ENCODE measurements at places on chromosomes 4 and X.

GRCh38 chr4:87309625-87310024, 13.1 kb downstream of the HSD17B13 start:
- no peak for DNase-seq

DNA sequence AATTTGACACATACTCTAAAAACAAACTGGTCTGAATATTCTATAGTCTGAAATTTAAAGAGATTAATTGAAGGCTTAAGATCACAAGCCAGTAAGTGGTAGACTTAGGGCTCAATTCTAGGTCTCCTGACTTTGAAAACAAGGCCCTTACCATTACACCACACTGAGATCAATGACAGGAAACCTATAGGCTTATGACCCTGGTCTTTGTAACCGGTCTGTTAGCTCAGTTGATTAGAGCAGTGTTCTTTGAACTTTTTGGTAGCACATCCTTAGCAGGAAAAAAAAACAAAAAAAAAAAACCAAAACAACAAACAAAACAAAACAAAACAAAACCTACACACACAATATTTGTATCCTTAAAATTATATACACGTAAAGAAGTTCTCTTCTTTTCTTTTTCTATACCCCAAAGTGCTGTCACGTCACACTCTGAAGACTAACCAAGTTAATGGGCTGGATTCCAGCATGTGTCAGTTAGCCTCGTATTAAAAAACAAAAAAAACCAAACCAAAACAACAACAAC, 55.4 kb downstream of the RPS6KA3 start:
- DNase-seq, result no peak

- peak; percentile 88 for DNase-seq
These were observed 9.8 kb upstream of the ANXA5 start for GRCh38 chr4:121706595-121707021.

GRCh38 chrX:139563251-139563650, 32.7 kb downstream of the F9 start:
- peak; percentile 2 for DNase-seq

DNA sequence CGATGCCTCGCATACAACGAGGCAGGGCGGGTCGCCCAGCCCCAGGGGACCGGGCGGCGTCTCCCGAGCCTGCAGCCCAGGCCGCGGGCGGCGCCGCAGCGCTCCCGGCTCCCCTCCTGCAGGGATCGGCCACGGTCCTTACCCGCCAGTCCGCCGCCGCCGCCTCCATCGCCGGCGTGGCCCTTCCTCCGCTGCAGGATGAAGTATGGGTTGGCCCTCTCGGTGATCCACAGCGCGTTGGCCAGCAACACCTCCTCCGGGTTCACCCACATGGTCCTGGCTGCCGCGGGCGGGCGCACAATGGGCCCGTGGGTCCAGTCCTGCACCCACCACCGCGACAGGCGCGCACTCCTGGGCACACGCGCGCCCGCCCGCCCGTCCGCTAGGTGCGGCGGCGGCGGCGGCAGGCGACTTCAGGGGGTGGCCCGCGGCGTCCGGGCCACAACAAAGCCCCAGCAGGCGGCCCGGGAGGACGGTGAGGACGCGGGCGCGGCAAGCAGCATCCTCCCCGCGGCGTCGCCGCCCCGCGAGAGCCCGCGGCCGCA, 339 bp downstream of the TBC1D9 start:
- DNase-seq, result peak; percentile 67

DNA sequence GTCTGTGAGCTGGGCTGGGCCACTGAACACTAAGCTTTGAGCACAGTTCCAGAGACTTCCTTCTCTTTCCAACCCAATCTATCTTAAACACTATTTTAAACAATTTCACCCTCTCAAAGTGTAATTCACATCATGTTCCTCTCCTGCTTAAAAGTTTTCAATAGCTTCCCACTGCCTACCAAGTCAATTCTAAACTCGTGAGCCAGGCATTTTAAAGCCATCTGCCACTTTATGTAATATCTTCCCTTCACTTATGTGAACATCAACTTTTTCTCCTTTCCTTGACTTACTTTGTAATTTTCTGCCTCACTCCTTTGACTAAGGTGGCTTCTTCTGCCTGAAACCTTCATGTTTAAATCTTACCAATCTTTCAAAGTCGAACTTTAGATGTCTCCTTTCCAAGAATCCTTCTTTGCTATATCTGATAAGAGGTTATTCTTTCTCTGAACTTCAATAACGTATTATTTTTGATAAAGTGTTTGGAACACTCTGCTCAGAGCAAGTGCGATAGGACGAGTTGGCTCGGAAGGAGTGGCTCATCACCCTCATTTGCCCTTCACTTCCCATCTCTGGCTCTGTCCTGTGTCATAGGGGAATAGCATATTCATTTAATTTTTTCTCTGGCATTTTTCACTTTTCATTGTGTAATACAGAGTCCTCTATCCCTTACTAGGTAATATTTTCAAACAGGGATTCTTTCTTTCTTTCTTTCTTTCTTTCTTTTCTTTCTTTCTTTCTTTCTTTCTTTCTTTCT, 13.0 kb upstream of the SPARCL1 start:
- no peak for DNase-seq

- peak; percentile 24 for DNase-seq
These were observed 582.4 kb upstream of the FAM241A start for GRCh38 chr4:111562826-111563225.

DNA sequence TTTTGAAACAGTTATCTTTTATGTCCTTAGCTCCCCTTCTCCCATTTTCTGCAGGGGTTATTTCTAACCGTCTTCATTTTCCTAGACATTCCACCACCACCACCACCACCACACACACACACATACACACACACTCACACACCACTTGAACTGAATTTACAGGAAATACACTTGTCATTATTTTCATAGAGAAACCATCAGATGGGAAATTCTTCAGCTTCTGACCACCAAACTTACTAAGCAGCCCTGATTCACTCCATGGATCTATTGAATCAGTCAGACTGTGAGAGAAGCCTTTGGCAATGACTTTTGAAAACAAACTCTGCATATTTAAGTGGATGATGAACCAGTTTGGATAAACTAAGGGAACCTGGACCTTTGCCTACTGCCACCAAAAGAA, 210.1 kb upstream of the NHS start:
- no peak for DNase-seq

DNA sequence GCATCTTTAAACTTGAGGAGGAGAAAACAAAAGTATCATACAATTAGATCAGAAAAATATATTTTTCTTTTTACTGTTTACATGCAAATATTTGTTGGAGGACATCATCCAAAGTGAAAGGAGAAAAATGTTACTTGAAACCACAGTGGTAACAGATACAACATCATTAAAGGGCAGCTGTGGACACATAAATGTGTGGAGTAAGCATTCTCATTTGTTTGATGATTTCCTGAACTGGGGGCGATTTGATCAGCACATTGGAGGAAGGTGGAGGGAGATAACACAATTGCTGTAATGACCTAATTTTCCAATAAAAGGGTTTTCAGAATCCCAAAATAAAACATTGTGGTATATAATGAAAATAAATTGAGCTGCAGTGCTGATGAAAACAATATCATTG, 314.5 kb upstream of the HS3ST1 start:
- peak; percentile 21 for DNase-seq

- DNase-seq, result peak; percentile 56
These were observed 22.8 kb downstream of the RAB28 start for GRCh38 chr4:13461191-13461905.

GRCh38 chrX:11265352-11265751, 27.9 kb upstream of the AMELX start:
- no peak for DNase-seq

DNA sequence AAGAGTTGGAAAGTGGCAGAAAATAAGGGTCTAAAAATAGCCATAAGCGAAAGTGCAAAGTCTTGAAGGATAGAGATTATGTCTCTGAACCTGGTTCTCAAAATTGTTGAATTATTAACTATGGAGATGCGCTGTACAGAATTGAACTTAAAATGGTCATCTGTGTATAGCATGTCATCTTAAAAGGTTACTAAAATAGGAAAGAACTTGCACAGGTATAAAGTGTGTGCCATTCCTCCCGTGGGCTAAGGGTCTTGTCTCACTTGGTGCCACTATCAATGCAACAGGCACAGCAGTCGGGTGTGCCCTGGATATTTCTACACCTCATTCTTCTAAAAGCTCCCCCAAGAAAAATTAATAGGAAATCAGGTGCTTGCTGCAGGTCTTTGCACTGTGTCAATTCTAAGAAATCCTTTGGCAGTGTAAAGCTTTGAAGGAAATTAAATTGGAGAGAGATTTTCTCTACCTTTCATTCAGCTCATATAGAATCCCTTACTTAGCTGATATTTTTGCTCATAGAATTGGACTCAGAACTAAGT, 2.4 kb downstream of the SORBS2 start:
- DNase-seq, result no peak

- DNase-seq, result peak; percentile 88
These were observed 84.5 kb downstream of the GATB start for GRCh38 chr4:151676301-151676700.

DNA sequence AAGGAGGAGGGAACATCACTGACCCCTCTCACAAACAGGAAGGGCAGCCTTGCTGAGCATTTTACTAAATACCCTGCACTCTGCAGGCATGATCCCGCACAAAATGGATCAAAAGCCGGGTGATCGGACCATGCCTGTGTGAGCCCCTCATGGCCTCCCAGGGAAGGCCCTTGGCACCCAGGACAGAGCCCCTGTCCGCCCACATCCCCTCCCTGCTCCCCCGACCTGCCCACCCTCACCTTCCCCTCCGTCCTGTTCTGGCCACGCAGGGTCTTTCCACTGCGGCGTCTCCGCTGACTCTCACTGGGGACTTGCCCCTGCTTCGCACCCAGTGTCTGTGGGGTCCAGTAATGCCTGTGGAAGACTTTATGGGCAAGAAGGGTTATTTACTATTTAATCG, 105.0 kb downstream of the HMX1 start:
- no peak for DNase-seq

DNA sequence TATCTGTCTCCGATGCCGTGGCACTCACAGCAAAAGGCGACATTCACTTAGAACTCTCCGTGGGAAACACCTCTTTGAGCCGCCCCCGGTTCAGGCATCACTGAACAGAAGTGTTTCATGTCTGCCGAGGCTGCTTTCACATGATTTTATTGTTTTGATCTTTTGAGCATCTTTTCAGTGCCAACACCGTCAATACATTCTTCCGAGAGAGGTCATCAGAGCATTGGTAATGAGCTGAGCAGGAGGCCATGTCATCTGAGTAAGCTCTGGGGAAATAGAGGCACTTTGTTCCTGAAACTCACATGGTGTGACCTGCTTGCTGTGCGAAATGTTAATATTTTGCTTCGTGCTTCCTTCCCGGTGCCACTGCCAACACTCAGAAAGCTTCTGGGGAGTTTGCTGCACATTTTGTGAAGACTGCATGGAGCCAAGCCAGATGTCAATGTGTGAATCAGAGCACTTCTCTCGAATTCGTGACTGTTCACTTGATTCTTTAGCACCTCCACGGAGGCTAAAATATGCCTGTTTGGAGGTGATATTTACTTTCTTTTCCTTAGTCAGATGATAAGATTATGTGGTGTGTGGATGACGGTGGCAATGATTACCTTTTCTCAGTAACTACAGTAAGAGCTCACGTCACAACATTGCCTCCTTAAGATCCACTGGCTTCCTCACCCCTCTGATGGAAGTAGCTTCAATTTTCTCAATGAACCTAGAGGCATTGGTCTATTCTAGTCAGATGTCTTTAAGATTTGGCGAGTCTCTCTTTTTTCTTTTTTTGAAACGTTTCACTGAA, 222.3 kb upstream of the HS3ST1 start:
- peak; percentile 20 for DNase-seq

GRCh38 chrX:150990910-150991309, 7.8 kb downstream of the HMGB3 start:
- DNase-seq, result no peak

- DNase-seq, result peak; percentile 69
These were observed 47.7 kb downstream of the PRPS1 start for GRCh38 chrX:107675823-107676555.

DNA sequence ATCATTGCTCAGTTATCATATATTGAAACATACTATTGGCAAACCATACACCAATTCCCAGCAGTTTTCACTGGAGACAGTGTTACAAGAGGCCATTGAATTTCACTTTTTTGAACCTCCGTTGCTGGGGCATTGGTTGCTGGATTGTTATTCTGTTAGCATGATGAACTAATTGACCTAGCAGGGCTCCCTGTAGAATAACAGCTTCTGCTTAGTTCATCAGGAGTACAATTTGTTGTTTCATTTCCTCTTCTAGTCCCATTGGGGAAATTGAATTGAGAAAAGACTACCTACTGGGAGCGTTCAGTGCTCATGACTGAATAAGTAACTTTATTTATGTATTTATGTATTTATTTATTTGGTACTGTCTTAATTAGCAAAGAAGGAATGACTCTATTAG, 151.6 kb downstream of the SLIT2 start:
- no peak for DNase-seq

GRCh38 chrX:39063702-39064101, 262.4 kb downstream of the MID1IP1 start:
- DNase-seq, result no peak

- DNase-seq, result no peak
These were observed 16.1 kb downstream of the ADRA2C start for GRCh38 chr4:3781997-3782930.

DNA sequence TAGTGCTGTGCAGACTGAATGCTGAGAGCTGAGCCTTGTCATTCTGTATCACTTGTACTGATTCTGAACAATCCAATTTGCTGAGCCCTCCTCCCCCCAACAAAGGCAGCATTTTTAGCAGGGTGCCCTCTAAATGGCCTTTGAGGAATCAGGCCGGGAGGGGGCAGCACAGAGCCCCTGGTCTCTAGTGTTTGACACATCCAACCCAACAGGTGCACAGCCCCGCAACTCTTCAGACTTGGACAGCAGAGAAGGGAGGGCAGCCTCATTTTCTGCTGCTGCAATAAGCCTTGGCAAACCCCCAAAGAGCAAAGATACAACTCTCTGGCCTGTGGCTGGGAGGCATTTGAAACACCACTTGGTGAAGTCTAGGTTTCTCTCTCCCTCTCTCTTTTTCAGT, 3.4 kb downstream of the ATP1B4 start:
- DNase-seq, result peak; percentile 8

- DNase-seq, result no peak
These were observed 188.5 kb downstream of the SPRY1 start for GRCh38 chr4:123585111-123585510.

GRCh38 chr4:19520939-19521520, 730.7 kb upstream of the SLIT2 start:
- DNase-seq, result no peak

- DNase-seq, result no peak
These were observed 72.6 kb downstream of the FHDC1 start for GRCh38 chr4:153008578-153009199.

GRCh38 chr4:74168841-74169240, 10.9 kb downstream of the MTHFD2L start:
- DNase-seq, result no peak

- DNase-seq, result no peak
These were observed 13.4 kb downstream of the PRPS2 start for GRCh38 chrX:12804655-12805054.

DNA sequence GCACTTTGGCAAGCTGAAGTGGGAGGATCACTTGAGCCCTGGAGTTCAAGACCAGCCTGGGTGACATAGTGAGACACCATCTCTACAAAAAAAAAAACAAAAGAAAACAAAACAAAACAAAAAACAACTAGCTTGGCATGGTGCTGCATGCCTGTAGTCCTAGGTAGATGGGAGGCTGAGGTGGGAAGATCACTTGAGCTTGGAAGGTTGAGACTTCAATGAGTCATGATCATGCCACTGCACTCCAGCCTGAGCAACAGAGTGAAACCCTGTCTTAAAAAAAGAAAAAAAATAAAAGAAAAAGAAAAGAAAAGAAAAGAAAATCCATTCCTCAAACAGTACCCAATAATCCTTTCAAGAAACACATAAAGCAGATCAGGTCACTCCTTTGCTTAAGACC, 14.9 kb upstream of the ERCC6L start:
- DNase-seq, result no peak

GRCh38 chr4:128751354-128751753, 58.1 kb upstream of the JADE1 start:
- DNase-seq, result no peak
